ENCODE measurements at places on chromosomes 2 and 18.

- DNase-seq, result no peak
These were observed 124.9 kb downstream of the RGPD3 start for GRCh38 chr2:106343274-106343673.

GRCh38 chr2:224557610-224558009 is 27.6 kb downstream of the CUL3 start:
- DNase-seq, result no peak

- DNase-seq, result peak; percentile 6
These were observed 93.6 kb upstream of the TMEFF2 start for GRCh38 chr2:192288295-192288694.

- no peak for DNase-seq
These were observed 291.7 kb upstream of the KYNU start for GRCh38 chr2:142585785-142586184.

GRCh38 chr2:239455436-239456203 is 54.8 kb upstream of the HDAC4 start:
- DNase-seq, result peak; percentile 1

DNA sequence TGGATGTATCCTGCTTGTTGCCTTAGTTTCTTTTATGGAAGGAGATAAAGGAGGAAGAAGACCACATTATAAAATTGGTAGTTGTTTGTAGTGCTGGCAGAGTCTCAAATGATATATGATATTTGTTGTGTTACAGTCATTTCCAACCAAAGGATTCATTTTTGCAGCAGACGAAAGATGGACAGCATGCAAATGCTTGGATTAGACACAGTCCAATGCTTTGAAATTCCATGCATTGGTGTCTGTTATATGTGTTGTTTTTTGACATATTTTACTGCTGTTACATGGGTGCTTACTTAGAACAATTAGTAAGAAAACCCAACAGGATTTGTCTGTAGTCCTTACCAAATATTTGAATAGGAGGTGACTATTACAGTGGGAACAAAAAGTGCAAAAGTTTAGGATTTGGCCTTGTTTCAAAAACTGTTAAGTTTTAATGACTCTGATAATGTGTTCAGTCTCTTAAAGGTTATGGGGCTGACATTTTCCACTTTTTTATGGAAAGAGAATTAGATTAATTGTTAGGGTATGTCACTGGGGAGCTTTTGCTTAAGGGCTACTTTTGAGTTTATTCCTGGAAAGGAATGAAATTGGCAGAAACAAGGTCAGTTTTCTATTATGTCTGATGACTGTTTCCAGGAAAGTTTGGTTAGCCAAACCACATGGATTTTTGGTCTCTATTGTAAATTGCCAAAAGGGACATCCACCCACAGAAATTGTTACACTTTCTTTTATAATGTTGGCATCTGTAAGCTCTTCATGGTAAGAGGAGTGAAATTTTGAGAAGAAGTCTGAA is 229.4 kb upstream of the MMADHC start:
- no peak for DNase-seq

- no peak for DNase-seq
These were observed 70.5 kb upstream of the TTC39C start for GRCh38 chr18:23943903-23944624.

DNA sequence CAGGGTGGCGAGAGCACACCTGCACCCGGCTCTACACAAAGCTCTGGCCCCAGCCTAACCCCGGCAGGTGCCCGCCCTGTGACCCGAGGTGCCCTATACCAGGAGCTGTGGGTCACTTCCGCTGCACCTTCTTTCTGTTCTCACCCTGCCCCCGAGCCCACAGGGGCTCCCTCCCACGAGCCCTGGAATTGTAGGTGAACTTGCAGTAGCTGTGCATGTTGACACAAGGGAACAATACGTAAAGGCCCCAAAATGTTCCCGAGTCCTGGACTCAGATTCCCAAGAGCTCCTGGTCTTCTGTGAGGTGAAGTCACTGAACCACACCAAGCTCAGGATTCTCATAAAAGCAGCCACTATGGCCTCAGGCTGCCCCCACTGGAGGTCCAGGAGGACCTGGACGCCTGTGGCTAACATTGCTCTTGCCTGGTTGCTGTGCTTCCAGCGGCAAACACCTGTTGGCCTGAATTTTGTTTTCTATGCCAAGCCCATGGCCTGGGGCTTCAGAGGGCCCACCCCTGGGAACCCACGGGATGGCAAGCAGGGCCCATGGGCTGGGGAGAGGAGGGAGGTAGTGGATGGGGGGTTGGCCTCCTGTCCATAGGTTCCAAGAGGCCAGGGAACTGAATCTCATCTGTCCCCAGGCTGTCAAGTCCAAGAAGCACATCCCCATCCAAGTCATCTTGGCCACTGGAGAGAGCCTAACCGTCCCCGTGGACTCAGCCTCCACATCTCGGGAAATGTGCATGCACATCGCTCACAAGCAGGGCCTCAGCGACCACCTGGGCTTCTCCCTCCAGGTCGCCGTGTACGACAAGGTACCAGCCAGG is 23.2 kb upstream of the GPR17 start:
- no peak for DNase-seq

GRCh38 chr2:70255637-70256314 is 2.2 kb upstream of the PCYOX1 start:
- no peak for DNase-seq

GRCh38 chr18:48908916-48909315 is 41.8 kb downstream of the SMAD7 start:
- no peak for DNase-seq

- DNase-seq, result no peak
These were observed 28.2 kb upstream of the LAPTM4A start for GRCh38 chr2:20079546-20080115.

- DNase-seq, result no peak
These were observed 4.4 kb downstream of the AFF3 start for GRCh38 chr2:100137866-100138570.

DNA sequence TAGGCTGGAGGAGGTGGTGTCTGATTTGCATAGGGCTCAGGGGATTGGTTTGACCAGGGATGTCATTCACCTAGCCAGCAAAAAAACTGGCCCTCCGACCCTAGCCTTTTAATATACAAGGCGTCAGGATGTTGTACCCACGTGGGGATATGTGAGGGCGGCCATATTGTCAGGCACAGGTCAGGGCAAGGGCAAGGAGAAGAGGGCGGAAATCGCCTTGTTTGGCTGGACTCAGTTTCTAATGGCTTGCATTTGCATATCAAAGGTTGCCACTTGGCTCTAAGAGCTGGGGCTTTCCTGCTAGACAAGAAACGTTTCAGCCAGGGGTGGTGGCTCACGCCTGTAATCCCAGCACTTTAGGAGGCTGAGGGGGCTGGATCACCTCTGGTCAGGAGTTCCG is 24.9 kb upstream of the PDCL3 start:
- no peak for DNase-seq

- DNase-seq, result peak; percentile 89
These were observed 1.7 kb downstream of the FZD7 start for GRCh38 chr2:202035089-202035940.

DNA sequence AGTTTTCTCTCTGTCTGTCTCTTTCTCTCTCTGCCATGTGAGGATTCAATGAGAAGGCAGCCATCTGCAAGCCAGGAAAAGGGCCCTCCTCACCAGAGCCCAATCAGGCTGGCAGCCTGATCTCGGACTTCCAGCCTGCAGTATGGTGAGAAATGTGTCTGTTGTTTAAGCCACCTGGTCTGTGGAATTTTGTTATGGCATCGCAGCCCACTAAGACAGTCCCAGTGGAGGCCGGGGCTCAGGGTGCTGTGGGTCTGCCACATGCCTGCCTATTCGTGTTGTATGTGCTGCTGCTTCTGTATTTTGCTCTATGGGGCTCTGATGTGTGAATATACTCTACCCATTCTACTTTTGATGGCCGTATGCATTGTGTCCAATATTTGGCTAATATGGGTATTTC is 139.0 kb upstream of the HS6ST1 start:
- DNase-seq, result no peak

- no peak for DNase-seq
These were observed 187.9 kb upstream of the ZEB2 start for GRCh38 chr2:144707736-144708326.

DNA sequence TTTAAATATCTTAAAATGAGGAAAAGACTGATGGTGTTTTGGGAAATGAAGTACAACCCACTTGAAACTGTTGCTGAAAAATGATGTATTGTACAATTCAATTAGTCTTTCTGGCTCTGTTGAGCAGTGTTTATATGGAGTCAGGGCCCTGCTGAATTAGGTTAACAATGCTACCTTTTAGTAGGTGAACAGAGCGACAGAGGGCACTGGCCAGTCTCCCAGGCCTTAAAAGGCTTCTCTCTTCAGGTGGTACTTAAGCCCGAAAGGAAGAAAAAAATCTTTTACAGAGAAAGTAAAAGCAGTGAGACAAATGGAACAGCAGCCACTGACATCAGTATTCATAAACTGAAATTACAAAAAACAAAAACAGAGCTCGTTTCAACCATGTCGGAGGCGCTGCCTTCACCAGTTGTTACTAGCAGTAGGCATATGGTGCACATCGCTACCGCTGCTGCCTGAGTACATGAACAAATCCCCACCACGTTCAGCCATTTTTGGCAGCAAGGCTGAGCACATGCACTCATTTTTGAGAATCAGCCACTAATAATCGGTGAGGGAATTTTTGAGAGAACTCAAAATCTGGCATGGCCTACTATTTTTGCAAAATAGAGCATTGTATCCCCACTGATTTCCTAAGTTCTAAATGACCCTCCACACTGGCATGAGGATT is 91.8 kb downstream of the PLEKHM3 start:
- no peak for DNase-seq

DNA sequence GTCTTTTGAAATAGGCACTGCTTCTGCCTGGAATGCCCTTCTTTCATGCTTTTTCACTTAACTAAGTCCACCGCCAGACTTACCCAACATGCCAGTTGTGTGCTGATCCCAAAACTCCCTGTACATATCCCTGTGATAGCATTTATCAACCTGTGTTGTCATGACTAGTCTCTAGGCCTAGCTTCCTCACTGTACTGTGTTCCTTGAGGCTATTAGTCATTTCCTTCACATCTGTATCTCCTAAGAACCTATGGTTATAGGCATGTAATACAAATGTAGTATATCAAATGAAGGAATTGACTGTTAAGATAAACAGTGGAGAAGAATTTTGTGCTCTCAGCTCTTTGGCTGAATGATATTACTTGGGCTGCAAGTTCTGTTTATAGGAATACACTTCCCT is 184.3 kb downstream of the CYRIA start:
- no peak for DNase-seq

DNA sequence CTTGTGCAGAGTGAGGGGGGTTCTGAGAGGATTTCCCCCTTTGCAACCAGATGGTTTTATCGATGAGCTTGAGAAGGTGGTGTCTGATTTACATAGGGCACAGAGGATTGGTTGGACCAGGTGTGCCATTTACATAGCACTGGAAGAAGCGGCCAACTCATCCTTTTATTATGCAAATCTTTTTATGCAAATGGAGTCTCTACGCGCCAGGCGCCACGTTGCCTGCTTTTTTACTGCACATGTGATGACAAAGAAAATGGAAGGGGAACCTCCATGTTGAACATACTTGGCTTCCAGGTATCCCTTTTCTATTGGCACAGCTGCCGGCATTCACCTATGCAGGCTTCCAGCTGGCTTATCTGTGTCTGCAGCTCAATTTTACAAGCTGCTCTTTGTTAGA is 18.4 kb upstream of the TXNL4A start:
- DNase-seq, result no peak

DNA sequence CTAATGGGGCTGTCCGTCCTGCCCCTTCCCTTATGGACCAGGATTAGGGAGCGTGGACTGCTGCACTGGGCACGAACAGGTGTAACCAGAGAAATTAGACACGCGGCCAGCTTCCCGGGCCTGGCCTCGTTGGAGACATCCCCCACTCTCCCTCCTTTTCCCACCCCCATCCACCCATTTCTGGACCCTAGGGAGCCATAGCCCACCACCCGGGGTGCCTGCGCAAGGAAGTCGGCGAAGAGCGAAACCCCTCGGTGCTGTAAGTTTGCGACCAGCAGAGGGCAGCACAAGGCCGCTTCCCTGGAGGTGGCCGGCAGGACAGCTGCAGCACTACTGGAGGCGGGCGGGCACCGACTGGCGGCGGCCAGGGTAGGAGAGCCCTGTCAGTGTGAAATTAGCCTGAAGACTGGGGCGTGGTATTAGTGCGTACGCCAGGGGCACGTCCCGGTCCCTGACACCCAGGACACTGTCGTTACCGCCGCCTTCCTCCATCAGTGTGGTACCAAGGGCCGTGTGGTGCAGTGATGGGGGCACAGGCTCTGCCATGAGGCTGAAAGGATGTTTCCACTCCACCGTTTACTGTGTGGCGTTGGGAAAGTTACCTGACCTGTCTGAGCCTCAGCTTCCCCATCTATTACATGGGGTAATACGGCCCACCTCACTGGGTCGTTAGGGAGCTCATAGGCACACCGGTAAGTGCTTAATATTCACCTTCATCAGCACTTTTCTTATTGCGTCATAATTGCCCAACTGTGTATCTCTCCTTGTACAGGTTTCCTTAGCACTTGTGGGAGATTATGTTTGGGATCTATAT is 36.0 kb upstream of the CD207 start:
- DNase-seq, result peak; percentile 89

- DNase-seq, result no peak
These were observed 67.9 kb downstream of the MYL12B start for GRCh38 chr18:3329872-3330271.

GRCh38 chr2:63345285-63345633 is 243.0 kb downstream of the WDPCP start:
- DNase-seq, result no peak

GRCh38 chr2:28225473-28226080 is 167.1 kb upstream of the FOSL2 start:
- DNase-seq, result no peak

- DNase-seq, result peak; percentile 73
These were observed 3.4 kb upstream of the RTP5 start for GRCh38 chr2:241865957-241866789.

- no peak for DNase-seq
These were observed 25.7 kb downstream of the PLA2R1 start for GRCh38 chr2:160036736-160037135.

GRCh38 chr2:200703127-200703925 is 108.4 kb upstream of the BZW1 start:
- DNase-seq, result no peak

GRCh38 chr18:23519734-23520133 is 16.4 kb downstream of the RMC1 start:
- no peak for DNase-seq

- no peak for DNase-seq
These were observed 349.7 kb upstream of the TMEFF2 start for GRCh38 chr2:192544371-192544955.

GRCh38 chr2:237702441-237703391 is 75.3 kb downstream of the LRRFIP1 start:
- peak; percentile 56 for DNase-seq

GRCh38 chr18:48993586-48993985 is 42.8 kb upstream of the SMAD7 start:
- DNase-seq, result no peak

GRCh38 chr2:151241224-151241623 is 20.4 kb downstream of the RBM43 start:
- DNase-seq, result no peak
